Body of pancreas (tissue), 4 donors: ENCODE measurements at places on chromosomes 1 and 21. TPM values are rescaled to one million over a fixed set of nuclear protein-coding genes. Genes with fewer than 3 reads are reported as not detected.

AMY1B gene
- not detected for total RNA-seq

TMEM51 gene
- total RNA-seq, result 36.9 TPM

TMEM240 gene
- 1.0 TPM for total RNA-seq

SERPINC1 gene
- total RNA-seq, result not detected

FCGR2B gene
- total RNA-seq, result 7.8 TPM

CD84 gene
- 3.0 TPM for total RNA-seq

DONSON gene
- 6.5 TPM for total RNA-seq

OR2T1 gene
- not detected for total RNA-seq

CHRM3 gene
- 57.4 TPM for total RNA-seq

MYOG gene
- not detected for total RNA-seq

ANKRD35 gene
- 1.3 TPM for total RNA-seq

TNFRSF9 gene
- not detected for total RNA-seq

SELENBP1 gene
- total RNA-seq, result 52.1 TPM

ETV3L gene
- not detected for total RNA-seq

OR2L8 gene
- not detected for total RNA-seq

VANGL2 gene
- total RNA-seq, result 7.8 TPM

TMPRSS15 gene
- total RNA-seq, result not detected

PDZK1 gene
- total RNA-seq, result 24.7 TPM

ZYG11B gene
- total RNA-seq, result 16.3 TPM
